ENCODE measurements at places on chromosomes 5 and 9.

DNA sequence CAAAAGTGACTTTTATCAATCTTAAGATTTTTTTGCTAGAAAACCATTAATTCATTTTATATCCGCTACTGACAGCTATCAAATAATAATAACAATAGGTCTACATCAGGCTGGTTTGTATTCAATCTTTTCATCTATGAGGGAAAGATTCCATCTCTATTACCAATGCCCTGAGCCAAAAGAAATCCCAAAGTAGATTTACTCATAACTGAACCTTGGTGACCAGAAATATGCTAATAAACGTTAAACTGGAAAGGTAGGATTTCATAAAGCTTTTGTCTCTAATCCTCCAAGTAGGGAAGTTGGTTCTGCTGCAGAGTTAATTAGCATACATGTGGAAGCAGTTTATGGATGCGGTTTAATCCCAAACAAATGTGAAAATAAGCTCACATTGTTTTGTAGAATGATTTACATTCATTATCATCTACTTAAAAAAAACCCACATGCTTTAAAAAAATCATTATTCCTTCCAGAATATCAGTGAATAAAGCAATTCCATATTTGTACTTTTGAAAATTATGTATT is 715.5 kb downstream of the CETN3 start:
- DNase-seq: no peak

GRCh38 chr5:127758766-127759283 is 55.6 kb downstream of the CCDC192 start:
- no peak for DNase-seq

GRCh38 chr9:136618580-136619547 is 43.9 kb upstream of the EGFL7 start:
- no peak for DNase-seq

DNA sequence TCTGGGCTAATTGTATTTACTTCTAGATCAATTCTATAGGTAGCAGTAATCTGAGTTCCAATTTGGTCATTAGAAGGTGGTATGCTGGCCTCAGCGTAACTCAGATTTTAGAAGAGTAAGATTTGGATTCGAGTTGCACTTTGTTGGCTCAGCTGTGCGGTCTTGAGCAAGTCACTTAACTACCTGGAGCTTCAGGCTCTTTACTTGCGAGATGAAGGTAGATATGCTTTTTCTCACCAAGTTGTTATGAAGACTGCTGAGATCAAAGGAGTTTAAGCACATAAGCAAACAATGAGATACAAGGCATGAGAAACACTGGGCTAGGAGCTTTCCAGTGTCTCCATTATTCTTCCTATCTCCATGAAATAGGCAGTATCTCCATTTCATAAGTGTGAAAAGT is 133.8 kb upstream of the RANBP3L start:
- no peak for DNase-seq

- DNase-seq: no peak
Observed at GRCh38 chr9:6869081-6869948, 111.5 kb downstream of the KDM4C start.
